Motor neuron (in vitro differentiated cells): ENCODE measurements at places on chromosomes 1 and 21. TPM values are rescaled to one million over a fixed set of nuclear protein-coding genes. Genes with fewer than 3 reads are reported as not detected.

GRCh38 chr21:35059742-35060141 is 10.6 kb upstream of the RUNX1 start:
- peak; percentile 31 for ATAC-seq

DNA sequence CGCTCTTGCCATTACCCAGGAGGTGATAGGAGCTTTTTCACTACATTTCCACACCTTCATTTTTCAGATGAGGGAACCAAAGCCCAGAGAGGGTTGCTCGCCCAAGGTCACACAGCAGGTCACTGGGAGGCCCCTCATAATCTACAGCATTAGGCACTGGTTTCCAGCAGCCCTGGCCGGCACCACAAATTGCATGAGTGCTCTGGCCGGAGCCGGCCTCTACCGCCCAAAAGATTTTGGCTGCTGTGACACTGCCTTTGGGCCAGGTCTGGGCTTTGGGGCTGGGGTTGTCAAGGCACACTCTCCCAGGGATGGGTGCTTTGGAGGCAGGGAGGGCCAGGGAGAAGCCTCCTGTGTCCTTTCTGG is 15.4 kb downstream of the DHRS3 start:
- ATAC-seq: no peak

DNA sequence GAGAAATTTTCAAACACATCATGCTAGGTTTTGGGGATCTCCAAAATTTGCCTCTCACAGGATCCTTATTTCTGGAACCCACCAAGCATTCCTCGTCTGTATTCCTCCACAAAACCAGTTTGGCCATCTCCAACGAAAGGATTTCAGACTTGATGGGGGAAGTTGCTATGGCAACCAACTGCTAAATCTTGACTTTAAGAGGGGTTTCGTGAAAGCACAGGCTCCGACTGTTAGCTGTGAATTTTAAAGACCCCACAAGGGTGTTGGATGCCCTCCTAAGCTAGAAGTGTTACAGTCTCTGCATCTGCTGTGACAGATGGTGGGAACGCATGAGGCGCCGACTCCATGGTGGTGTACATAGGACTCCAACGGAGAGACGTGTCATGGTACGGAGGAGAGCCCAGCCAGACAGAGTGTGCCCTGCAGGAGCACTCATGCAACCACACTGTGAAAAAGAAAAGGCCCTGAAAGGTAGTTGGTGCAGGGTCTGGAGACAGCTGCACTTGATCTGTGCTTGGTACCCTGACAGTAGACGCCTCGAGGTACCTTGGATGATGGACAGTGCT is 147.1 kb downstream of the ASTN1 start:
- no peak for ATAC-seq

GRCh38 chr21:45434645-45435217 is 29.8 kb downstream of the COL18A1 start:
- no peak for ATAC-seq

GRCh38 chr1:2784854-2785630 is 16.5 kb downstream of the TTC34 start:
- no peak for ATAC-seq

GRCh38 chr1:116769561-116769977 is 15.3 kb downstream of the CD2 start:
- no peak for ATAC-seq

- ATAC-seq: peak; percentile 94
These were observed 41.5 kb downstream of the DTL start for GRCh38 chr1:212077028-212077427.

DNA sequence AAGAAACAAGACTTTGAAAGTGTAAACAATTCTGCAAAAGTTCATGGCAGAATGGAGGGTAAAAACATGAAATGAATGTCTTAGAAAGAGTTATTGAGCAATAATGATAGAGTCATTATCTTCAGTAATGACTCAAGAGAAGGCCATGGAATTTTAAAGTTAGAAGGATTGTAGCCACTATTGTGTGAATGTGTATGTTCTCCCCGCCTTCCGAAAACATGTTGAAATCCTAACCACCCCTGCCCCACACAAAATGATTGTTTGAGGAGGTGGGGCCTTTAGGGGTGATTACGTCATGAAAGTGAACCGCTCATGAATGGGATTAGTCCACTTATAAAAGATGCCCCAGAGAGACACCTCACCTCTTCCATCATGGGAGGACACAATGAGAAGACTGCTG is 93.8 kb upstream of the CCDC190 start:
- no peak for ATAC-seq

DNA sequence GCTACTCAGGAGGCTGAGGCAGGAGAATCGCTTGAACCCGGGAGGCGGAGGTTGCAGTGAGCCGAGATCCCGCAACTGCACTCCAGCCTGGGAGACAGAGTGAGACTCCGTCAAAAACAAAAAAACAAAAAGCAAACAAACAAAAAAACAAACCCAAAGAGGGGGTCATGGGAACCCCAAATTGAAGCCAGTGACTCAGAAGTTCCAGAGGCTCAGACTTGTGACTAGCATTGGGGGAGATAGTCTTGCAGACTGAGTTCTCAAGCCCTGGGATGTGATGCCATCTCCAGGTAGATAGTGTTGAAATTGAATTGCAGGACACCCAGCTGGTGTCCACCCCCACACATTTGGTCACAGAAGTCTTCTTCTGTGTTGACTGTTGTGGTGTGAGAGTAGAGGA is 24.9 kb upstream of the ENO1 start:
- no peak for ATAC-seq

DNA sequence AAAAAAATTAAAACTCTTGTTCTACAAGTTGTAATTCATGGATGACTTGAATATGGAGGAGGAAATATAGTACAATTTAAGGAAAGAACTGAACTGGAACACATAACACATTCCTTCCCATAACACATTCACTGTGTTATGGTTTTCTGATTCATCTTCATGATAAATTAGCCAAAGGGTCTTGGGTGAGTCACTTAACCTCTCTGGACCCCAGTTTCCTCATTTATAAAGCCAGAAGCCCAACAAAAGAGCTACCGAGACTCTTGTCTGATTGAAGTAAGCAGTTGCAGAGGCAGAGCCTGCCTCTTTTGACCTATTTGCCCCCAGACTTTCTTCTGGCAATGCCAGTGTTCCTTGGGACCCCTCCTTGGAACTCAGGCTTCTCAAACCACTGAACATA is 161.9 kb upstream of the KCTD3 start:
- ATAC-seq: no peak

- peak; percentile 75 for ATAC-seq
These were observed 8.1 kb downstream of the PSRC1 start for GRCh38 chr1:109274533-109275476.

DNA sequence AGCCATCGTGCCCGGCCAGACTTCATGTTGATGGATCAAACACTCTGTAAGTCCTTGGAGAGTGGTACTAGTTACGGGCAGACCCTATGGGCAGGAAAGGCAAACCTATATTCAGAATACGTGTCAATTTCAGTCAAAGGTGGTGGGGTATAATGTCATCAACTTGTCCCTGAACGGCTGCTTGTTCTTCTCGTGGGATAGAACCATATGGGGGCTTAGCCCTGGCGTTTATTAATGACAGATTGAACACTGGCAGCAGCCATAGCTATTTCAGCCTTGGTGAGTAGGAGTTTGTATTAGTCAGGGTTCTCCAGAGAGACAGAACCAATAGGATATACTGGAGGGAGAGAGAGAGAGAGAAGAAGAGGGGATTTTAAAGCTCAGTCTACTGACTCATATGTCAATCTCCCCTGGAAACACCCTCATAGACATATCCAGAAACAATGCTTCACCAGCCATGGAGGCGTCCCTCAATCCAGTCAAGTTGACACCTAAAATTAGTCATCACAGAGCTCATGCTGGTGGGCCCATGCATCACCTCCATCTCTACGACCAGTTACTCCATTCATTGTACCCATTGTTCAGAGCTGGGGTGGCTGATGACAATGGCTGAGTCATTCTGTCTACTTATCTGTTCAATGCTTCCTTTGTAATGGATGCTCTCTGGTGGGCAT is 16.1 kb upstream of the AQP10 start:
- no peak for ATAC-seq

- no peak for ATAC-seq
These were observed 7.5 kb upstream of the USH2A start for GRCh38 chr1:216430744-216431143.

DNA sequence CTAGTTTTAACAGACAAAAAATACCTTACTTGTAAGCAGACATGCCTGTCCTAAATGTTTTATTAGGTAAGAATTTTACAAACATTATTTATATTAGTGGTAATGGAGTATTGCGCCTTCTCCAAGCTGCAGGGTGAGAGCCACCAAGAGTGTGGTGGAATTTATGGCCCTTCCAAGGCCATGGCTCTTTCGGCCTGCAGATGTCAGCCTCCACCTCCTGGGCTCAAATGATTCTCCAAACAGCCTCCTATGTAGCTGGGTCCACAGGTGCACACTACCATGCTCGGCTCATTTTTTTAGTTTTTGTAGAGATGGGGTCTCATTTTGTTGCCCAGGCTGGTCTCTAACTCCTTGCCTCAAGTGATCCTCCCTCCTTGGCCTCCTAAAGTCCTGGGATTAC is 56.3 kb downstream of the ITGB3BP start:
- ATAC-seq: no peak

DNA sequence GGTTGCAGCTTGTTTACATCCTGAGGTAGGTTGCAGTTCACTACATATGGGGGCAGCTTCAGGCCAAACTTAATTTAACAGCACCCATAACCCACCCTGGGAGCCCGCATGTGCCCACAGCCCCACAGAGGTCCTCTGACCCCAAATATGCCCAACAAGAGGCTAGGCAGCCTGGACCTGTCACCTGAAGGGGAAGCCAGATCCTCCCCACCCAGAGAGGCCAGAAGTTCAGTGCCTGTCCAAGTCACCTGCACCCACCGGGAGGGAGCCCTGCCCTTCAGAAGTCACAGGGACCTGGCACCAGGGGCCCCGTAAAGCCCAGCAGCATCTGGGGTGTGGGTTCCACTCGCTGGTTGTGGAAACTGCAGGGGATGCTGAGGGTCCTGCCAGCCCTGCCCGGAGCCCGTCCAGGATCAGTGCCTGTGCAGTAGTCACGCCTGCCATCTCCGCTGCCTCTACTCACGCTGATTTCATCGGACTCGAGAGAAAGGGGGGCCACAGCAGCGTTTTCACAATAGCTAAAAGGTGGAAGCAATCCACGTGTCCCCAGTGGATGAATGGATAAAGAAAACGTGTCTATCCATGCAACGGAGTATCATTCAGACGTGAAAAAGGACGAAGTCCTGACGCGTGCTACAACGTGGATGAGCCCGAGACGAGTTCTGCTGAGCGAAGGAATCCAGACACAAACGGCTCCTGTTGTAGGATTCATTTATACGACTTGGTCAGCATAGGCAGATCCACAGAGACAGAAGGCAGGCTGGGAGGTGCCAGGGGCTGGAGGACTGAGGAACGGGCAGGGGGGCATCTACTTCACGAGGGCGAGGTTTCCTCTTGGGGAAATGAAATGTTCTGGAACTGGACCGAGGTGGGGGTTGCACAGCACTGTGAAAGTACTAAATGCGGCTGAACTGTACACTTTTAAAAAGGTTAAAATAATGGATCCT is 33.9 kb upstream of the COL6A2 start:
- ATAC-seq: no peak

The TNNI3K gene
- 1.2 and 1.8 TPM in 2 replicates for total RNA-seq

The PRKAA2 gene
- total RNA-seq: 5.6 TPM in 2 replicates

The GPR61 gene
- total RNA-seq: 3.9 and 5.8 TPM in 2 replicates
